ENCODE measurements at places on chromosomes 13 and 19.

DNA sequence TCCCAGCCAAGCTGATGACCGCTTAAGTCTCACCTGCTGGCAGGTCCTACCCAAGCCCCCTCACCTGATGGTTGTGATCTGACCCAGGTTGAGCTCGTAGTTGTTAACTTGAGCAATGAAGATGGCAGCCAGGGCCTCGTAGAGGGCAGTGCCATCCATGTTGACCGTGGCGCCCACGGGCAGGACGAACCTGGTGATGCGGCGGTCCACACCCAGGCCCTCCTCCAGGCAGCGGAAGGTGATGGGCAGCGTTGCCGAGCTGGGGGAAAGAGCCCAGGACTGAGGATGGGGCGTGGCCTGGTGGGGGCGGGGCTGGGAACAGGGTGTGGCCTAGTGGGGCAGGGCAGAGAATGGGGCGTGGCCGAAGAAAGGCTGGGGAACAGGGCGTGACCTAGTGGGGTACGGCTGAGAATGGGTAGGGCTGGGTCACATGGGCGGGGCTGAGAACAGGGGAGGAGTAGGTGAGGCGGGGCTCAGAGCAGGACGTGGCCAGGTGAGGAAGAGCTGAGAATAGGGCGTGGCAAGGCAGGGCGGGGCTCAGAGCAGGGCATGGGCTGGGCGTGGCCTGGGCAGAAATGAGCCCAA is 12.9 kb downstream of the OR7C2 start:
- no peak for DNase-seq

- DNase-seq, result no peak
These were observed 242.6 kb upstream of the RFC3 start for GRCh38 chr13:33575378-33575777.

DNA sequence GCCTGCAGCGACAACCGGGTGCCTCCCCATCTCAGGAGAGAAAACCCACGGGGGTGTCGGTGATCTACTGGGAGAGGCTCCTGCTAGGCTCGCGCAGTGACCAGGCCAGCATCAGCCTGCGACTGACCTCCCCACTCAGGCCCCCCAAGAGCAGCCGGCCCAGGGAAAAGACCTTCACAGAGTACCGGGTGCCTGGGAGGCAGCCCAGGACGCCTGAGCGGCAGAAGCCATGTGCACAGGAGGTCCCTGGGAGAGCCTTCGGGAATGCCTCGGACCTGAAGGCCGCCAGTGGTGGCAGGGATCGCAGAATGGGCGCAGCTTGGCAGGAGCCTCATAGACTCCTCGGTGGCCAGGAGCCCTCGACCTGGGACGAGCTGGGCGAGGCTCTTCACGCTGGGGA is 3.9 kb downstream of the ZNF324B start:
- no peak for DNase-seq

- peak; percentile 47 for DNase-seq
These were observed 9.1 kb upstream of the LILRB5 start for GRCh38 chr19:54266133-54266532.

DNA sequence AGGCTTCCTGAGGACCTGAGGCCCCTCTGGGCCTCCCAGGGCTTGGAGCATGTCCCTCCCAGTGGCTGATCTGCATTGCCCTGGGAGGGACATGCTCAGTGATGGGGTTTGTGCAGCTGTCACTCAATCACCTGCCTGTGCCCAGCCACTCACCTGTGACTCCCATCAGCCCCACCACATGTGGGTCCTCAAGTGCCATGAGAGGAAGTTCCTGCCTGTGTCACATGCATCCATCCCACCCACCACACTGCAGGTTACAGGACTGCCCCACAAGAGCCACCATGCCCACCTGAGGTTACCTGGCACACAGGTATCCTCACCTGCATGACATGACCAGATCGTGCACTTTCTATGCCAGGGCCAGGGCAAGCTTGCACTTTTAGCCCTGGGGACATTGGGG is 80.0 kb downstream of the SCGB2B2 start:
- DNase-seq, result no peak

- DNase-seq, result no peak
These were observed 1676.9 kb downstream of the PCDH9 start for GRCh38 chr13:65553096-65553727.

DNA sequence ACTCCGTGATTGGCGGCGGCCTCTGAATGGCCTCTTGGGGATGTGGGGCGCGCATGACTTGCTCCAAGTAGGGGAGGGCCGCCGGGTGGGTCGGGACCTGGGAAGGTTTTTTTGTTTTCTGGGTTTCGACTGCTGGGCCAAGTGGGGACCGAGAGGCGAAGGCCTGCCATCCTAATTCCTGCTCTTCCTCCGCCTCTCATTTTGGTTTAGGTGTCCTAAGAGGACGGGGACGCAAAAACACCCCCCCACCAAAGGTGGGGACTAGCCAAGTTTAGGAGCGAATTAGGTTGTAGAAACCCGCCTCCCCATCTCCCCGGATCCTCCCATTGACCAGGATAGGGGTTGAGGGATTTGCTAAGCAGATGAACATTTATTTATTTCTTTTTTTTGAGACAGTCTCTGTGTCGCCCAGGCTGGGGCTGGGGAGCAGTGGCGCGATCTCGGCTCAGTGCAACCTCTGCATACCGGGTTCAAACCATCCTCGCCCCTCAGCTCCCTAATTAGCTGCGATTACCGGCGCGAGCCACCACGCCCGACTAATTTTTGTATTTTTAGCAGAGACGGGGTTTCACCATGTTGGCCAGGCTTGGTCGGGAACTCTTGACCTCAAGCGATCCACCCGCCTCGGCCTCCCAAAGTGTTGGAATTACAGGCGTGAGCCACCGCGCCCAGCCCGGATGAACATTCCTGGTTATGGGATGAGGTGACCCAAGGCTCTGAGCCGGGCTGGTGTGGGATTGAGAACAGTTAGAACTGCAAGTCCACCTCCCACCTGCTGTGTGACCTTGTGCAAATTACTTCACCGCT is 838 bp downstream of the PPP2R1A start:
- DNase-seq, result no peak

DNA sequence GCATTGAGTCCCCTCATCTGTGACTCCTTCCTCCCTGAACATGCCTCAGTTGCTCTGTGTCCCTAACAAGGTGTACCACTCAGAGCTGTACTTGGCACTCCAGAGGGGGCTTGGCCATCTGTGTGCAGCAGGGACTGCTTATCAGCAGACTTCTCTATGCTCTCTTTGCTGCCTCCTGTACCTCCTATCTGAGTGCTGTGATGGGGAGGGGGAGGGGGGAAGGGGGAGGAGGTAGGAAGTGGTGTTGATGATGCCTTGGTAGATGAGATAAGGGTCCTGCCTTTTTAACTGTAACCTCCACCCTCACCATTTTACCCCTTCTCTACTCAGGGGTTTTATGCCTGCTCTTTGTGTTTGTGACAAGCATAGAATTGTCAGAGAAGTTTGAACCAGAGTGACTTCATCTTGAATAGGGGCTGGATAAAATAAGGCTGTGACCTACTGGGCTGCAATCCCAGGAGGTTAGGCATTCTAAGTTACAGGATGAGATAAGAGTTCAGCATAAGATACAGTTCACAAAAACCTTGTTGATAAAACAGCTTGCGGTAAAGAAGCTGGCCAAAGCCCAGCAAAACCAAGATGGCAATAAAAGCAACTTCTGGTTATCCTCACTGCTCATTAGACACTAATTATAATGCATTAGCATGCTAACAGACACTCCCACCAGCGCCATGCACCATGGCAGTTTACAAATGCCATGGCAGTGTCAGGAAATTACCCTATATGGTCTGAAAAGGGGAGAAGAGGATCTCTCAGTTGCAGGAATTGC is 13.2 kb downstream of the PCDH8 start:
- no peak for DNase-seq

GRCh38 chr19:44692379-44692721 is 6.6 kb upstream of the CEACAM16 start:
- DNase-seq, result no peak

DNA sequence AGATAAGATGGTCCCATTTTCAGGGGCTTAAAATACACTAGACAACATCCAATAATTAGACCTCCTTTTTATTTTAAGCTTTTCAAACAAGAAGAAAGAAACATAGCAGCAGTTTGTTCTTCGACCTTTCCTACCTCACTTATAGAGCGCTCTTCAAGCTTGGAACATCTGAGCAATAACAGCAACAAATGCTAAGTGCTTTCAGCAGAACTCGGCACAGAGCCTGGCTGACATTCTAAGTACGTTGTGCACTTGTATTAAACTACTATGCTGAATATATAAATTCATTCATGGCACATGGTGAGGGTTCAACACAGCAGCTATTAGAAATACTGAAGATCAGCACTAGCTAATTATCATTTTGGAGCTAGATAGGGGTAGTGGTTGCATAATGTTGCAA is 256.1 kb upstream of the MAB21L1 start:
- DNase-seq, result no peak

DNA sequence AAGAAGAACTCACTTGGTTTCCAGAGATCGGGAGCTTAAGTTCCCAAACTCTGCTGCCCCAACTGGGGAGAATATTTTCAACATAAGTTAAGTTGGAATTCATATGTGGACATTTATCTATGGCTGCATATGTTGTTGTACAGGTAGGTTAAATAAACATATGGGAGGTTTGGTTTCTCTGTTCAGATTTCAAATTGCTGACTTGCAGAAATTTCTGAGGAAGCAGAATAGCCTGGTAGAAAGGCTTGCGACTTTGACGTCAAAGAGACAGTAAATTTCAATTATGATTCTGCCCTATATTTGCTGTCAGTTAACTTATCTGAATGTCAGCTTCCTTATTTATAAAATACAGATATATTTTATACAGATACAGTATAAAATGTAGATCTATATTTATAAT is 40.0 kb upstream of the TPP2 start:
- DNase-seq, result no peak

GRCh38 chr19:35204799-35205732 is 23.5 kb downstream of the FAM187B start:
- DNase-seq, result no peak

DNA sequence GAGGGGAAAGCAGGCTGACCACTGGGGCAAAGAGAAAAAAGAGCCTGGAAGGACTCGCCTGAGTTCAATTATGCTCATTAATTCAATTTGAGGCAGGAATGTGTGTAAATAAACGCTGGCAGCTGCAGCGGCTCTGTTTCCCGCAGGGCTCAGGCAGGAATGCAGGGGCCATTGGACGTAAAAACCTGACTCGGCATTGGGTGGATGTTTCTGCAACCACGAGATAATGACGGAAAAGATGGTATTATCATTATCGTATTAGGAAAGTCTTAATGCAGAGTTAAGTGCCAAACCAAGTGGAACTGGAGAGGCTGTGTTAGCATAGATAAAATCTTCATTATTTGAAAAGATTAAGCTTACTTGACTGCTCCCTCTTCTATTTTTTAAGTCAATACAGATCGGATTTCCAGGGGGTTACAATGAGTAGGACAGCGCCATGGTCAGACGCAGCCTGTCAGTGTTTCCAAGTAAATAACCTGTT is 169.8 kb downstream of the SHISA2 start:
- no peak for DNase-seq

DNA sequence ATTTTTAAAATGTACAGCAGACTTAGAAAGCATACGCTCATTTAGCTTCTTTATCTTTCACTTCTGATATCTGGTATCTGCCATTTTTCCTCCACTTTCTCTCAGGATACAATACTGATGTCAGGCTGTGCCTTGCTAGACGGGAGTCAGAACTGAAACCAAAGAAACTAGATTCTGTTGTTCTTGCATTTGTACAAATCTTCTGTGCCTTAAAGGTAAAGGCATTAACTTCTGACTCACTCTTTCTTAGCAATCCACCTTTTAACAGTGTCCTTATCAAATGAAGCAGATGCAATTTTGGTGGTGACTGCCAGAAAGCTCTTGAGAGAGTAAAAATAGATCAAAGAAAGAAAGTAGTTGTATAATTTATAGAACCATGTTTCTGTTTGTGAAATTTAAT is 370.4 kb downstream of the PCDH20 start:
- no peak for DNase-seq

GRCh38 chr13:44142941-44143665 is 230.5 kb upstream of the SERP2 start:
- no peak for DNase-seq

DNA sequence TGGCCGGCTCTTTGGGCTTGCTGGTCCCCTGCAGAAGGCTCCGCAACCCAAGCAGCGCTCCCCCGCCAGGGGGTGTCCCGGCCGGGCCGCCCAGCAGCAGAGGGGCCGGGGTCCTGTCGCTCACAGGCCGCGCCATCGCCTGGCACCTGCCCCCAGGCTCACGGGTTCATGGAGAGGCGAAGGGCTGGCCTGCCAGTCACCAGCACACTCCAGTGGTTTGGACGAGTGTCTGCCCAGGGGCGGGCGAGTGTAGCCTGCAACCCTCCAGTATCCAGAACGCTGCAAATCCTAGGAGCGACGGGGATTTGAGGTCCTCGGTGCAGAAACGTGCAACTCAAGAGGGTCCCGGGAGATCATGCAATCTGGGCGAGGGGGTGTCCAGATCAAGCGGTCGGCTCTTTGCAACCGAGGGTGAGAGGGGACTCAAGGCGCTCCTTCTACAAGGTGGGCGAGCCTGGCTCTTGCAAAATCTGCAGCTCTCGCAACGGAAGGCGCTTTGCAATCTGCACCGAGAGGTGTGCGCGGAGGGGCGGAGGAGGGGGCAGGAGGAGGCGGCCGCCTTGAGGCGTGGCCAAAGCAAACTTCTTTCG is at the start of gene DBP:
Gene DBP (minus strand): TSS at position 521 of the 590 bp plus-strand sequence. CDS start 385 bp downstream, at position 136.
- DNase-seq, result no peak

- DNase-seq, result no peak
These were observed 11.4 kb downstream of the RUVBL2 start for GRCh38 chr19:49004964-49005614.

GRCh38 chr19:7905859-7906258 is 2.2 kb downstream of the MAP2K7 start:
- no peak for DNase-seq

DNA sequence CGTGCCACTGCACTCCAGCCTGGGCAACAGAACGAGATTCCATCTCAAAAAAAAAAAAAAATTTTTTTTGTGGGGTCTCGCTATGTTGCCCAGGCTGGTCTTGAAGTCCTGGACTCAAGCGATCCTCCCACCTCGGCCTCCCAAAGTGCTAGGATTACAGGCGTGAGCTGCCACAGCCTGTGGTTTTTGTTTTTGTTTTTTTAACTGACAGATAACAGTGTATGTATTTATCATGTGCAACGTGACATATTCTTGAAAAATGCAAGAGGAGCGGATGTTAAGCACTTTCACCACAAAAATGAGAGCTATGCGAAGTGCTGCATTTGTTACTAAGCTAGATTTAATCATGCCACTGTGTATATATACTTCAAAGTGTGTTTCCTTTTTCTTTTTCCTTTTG is 49.0 kb downstream of the ARHGEF18 start:
- no peak for DNase-seq

- no peak for DNase-seq
These were observed 893 bp upstream of the PLIN3 start for GRCh38 chr19:4868286-4868834.

GRCh38 chr13:94177041-94177440 is 302.4 kb downstream of the DCT start:
- DNase-seq, result no peak

DNA sequence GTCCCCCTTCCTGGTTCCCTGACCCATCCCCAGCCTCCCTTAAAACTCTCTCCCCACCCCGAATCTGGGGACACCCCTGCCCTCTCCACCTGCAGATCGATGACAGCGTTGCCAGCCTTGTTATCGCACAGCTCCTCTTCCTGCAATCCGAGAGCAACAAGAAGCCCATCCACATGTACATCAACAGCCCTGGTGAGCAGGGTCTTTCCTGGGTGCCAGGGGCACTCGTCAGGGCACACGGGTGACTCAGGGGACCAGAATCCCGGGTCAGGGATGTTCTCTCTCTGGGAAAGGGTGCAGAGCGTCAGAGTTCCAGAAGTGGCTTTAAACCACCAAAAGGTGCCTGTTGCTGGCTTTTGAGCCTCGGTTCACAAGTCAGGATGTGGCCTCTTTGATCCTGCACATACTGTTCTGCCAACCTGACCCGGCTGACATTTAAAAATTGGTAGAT is 1.0 kb downstream of the CLPP start:
- peak; percentile 4 for DNase-seq
